ENCODE measurements at places on chromosomes 1 and 21. TPM values are rescaled to one million over a fixed set of nuclear protein-coding genes. Genes with fewer than 3 reads are reported as not detected.

- DNase-seq, result no peak
Measured at GRCh38 chr21:38631676-38632075, 133.4 kb upstream of the ERG start.

GRCh38 chr1:164660412-164660772 lies 101.4 kb downstream of the PBX1 start:
- DNase-seq, result no peak

GRCh38 chr1:22888320-22889075 lies 84.2 kb downstream of the LACTBL1 start:
- no peak for DNase-seq

DNA sequence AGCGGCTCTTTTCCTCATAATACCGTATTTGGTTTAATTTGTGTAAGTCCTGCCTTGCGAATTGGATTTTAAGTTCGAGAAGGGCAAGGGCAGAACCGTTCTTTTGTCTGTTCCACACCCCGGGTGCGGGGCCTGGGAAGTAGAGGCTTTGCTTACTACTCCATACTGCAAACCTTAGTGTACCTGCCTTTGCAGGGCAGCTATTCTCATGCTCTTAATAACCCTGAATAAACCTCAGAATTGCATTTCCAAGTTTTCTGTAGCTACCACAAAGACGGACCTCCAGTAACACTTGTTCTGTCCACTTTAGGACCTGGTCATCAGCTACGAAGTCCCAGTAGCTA lies 657 bp upstream of the HNRNPU start:
- DNase-seq, result no peak

DNA sequence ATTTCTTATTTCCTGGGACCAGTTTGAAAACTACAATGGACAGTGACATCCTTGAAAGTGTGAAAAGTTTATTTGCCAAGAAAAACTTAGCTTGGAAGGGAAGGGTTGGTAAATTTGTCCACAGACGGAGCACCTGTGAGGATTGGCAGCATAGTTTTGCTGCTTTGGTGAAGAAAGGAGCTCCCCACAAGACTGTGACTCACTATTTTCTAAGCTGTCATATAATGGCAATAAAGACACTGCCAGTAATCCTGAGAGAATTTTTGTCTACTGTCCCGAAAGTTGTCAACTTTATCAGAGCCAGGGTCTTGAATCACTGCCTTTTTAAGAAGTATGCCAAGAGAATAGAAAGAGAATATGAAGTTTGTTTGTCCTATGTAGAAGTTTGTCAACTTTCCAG lies 230.8 kb downstream of the NEGR1 start:
- DNase-seq, result no peak

DNA sequence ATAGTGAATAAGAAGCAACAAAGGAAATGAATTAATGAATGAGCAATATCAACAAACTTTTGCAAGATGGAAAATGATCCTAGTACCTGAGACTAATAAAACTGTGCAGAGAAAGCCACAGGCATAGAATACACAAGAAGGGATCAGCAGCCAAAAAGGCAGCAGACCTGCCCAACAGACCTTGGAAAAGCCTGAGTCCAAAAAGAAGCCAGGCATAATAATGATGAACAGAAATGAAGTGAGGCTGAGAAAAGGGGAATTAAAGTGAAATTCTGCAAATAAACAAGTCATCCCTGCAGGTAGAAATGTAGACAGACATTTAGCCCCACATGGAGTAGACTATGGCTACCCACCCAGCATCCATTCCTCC lies 10.3 kb upstream of the PHTF1 start:
- DNase-seq, result no peak

- DNase-seq, result no peak
Measured at GRCh38 chr21:40852563-40852962, 5.6 kb upstream of the DSCAM start.

DNA sequence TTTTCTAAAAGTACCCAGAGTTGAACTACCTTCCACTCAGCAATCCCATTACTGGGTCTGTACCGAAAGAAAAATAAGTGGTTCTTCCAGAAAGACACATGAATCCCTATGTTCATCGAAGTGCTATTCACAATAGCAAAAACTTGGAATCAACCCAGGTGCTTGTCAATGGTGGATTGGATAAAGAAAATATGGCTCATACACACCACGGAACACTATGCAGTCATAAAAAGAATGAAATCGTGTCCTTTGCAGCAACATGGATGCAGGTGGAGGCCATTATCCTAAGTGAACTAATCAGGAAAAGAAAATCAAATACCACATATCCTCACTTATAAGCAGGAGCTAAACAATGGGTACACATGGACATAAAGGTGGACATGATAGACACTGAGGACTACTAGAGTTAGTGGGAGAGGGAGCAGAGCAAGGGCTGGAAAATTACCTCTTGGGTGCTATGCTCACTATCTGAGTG lies 32.9 kb upstream of the JUN start:
- no peak for DNase-seq

The NCDN gene
- 15.9 TPM for polyA plus RNA-seq

GRCh38 chr21:45016406-45017038 lies 57.9 kb upstream of the ADARB1 start:
- DNase-seq, result no peak

GRCh38 chr1:79322511-79323027 lies 316.0 kb upstream of the ADGRL4 start:
- DNase-seq, result no peak

The PRAMEF4 gene
- not detected for polyA plus RNA-seq

GRCh38 chr1:160681066-160681890 lies 30.3 kb downstream of the CD48 start:
- DNase-seq, result no peak

GRCh38 chr1:31712068-31712467 lies 8.3 kb upstream of the COL16A1 start:
- DNase-seq, result no peak

The IGSF3 gene
- polyA plus RNA-seq, result 22.1 TPM

The ZSWIM5 gene
- polyA plus RNA-seq, result 0.57 TPM

GRCh38 chr1:186125035-186125434 lies 250.0 kb downstream of the TPR start:
- DNase-seq, result no peak

DNA sequence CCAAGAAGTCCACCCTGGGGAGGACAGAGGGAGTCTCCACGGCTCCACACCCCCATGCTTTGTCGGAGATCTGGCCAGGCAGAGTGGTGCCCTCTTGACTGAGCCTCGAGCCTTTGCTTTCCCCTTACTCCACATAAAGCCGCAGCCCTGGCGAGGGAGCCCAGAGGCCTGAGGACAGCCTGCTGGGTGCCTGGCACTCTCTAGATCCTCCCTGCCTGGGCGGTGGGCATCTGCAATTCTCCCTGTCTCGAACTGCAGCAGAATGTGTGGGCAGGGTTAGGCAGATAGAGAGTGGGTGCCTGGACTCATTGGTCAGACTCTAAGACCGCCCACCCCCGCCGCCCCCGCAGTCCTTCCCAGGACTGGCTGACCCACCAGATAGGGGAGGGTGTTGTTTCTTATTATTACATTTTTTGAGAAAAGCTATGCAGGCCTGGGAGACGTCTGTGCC lies 13.9 kb downstream of the EPHX1 start:
- DNase-seq, result no peak

The OR2AK2 gene
- not detected for polyA plus RNA-seq

The SAMD11 gene
- polyA plus RNA-seq, result 5.6 TPM

The AKR1A1 gene
- 73.4 TPM for polyA plus RNA-seq

GRCh38 chr1:11841245-11842153 lies 6.1 kb downstream of the NPPA start:
- no peak for DNase-seq

DNA sequence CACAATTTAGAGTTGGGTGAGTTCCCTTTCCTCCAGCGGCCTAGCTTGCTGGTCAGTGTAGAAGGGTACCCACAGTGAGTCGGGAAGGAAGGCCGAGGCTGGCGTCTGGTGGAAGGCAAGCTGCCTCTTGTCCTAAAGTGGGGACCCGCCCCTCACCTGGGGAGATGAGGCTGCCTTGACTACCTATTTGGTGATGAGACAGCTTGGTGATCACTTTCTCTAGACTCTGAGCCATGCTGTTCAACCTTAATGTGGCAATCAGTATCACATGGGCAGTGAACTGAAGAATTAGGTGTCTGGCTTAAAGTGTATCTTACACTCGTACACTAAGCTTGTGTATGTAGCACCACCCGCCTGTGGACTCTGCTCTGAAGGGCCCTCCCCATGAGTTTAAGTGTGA lies 100.7 kb downstream of the COLGALT2 start:
- no peak for DNase-seq

GRCh38 chr1:90381598-90381997 lies 335.5 kb downstream of the BARHL2 start:
- no peak for DNase-seq

DNA sequence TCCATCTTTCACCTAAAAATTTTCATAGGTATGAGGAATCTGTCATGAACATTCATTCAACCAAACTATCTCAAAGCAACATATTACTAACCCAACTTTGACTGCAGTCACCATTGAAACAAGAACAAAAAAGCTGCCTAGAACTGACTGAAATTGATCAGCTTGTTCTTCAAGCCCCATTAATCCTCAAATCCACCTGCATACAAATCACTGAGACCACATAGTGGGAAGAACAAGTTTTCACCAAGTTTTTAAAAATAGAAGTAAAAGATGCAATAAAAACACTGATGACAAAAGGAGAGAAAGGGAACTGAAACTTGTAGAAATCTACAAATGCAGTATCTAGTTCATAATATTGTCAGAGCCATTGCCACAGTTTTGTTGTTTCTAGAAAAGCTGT lies 6.1 kb downstream of the SORT1 start:
- DNase-seq, result no peak

DNA sequence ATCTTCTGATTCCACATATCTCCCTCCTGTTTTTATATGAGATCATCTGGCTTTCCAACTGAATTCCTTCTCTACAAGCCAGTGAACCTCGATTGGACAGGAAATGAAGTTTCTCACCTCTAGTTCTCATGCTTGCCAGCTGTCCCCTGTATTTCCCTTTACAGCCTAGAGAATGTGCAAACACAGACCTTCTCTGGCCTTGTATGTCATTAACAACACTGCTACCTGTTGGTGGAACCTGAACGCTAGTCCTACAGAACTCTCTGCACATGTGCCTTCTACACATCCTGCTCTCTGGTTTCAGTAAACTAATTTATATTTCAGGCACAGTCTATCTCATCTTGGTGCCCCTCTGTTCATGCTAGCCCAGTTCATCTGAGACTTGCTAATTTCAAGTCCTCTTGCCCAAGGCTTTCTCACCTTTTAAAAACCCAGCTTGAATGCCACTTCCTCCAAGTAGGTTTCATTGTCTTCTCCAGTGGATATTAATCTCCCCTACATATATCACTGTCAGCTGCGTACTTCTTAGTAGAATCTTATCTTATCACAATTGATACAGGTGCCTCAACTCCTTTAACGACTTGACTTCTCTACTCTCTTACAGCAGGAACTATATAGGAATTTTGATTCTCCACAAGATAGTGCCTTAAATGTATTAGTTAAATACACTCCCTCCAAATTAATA lies 549.9 kb downstream of the PLPP3 start:
- DNase-seq, result no peak

The OR2G6 gene
- not detected for polyA plus RNA-seq

DNA sequence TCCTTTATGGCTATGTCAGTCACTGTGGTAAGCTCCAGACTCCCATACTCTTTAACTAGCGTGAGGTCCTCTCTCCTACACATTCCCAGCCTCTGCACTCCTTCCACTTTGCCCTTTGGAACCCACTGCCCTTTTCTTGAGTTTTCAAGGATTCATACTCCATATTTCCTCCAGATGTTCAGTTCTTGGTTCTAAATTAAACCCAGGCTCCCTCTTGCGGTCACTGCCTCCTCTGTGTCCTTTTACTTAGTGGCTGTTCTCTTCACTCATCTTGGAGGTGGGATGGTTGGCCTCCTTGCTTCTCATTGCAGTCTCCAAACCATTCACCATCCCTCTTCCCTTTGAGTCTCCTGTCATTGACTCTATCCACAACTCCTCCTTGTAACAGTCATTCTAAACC lies 208.1 kb downstream of the TGFB2 start:
- DNase-seq, result no peak

The RGS8 gene
- 0.04 TPM for polyA plus RNA-seq

DNA sequence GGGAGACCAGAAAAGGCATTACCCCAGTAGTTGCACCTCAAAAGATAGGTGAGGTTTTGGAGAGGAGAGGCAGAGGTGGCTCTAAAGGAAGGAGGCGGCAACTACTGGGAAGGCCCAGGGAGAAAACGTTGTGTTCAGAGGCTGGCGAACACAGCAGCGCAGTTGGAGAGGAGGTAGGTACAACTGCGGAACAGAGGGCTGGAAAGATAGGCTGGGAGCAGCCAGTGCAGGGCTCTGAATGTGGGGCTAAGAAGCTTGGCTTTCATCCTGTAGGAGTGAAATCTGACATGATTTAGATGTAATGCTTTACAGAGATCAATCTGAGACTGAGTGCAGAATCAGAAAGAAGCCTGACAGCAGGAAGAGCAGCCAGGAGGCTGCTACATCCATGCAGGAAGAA lies 13.0 kb downstream of the RIMS3 start:
- DNase-seq, result no peak

DNA sequence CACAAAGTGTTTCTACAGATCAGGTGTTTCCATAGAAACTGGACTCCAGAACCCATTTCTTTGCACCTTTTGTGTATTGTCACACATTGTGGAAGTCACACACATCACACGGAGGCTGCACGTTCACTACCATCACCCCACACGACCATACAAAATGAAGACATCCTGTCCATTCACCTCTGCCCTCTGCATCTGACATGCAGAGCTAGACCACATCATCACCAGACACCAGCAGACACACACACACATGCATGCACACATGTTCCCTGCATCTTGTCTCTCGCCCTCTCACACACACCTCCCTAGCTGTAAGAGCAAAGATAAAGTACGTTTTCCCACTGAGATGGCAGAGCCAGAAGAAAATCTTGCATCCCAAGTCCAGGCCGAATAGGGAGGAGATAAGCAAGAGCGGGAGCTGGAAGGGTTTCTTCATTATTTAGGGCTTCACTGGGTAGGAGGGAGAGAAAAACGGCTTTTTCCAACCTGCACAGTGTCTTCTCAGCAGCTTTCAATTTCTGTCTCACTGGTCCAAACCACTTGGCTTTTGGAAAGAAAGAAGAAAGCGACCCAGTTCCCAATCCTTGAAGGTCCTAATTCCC lies 709 bp downstream of the PRELP start:
- no peak for DNase-seq
